NCI-H2081 treated with DMSO at 0.1 percent for 48 hours (cell line): ENCODE measurements at places on chromosomes 2 and 18.

GRCh38 chr2:129056309-129056958, 737.8 kb upstream of the HS6ST1 start:
- DNase-seq = no peak

DNA sequence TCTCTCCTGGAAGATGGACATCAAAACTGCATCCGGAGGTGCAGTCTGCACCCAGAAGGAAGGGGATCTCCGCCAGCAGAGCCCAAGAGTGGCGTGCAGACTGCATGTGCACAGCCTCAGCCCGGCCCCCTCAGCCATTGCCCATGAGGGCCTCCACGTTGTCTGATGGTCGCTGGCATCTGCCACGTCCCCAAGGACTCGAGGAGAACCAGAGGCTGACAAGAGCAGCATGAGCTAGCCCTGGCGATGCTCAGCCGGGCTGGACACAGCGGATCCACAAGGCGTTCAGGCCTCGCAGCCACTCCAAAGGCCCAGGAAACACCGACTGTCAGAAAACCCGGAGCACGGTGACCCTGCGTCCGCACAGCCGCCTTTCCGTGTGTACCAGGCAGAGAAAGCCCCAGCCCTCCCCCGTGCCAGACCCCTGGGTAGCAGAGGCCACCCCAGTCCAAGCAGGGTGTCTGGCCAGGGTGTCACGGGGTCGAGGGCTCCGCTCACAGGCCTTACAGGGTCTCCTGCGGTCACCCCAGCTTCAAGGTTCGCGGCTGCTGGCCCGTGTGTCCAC, 48.3 kb downstream of the SLC66A2 start:
- no peak for DNase-seq

- no peak for DNase-seq
These were observed 357.8 kb downstream of the ARHGAP15 start for GRCh38 chr2:143486976-143487375.

DNA sequence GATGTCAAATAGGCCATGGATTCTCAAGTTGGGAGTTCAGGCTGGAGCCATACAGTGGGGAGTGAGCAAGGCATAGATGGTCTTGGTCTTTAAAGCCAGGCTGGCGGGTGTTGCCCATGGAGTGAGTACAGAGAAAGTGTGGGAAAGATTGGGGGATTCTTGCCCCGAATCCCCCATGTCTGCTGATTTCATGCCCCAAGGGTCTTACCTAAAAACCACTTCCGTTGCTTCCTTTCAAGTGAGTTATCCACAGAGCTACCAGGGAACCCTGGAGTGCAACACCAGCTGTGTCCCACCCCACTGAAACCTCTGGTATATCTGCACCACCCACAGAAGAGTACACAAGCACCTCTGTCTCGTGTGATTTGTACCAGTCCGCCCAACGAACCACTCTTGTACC, 31.4 kb downstream of the FHOD3 start:
- DNase-seq = no peak

GRCh38 chr18:32548688-32549087, 78.0 kb upstream of the GAREM1 start:
- DNase-seq = no peak
